ENCODE measurements at places on chromosomes 4 and X.

- no peak for DNase-seq
Measured at GRCh38 chrX:132101799-132102198, 26.0 kb downstream of the FRMD7 start.

GRCh38 chr4:122996350-122996749, 74.0 kb upstream of the NUDT6 start:
- no peak for DNase-seq

- no peak for DNase-seq
Measured at GRCh38 chr4:173088144-173088543, 80.5 kb upstream of the GALNT7 start.

DNA sequence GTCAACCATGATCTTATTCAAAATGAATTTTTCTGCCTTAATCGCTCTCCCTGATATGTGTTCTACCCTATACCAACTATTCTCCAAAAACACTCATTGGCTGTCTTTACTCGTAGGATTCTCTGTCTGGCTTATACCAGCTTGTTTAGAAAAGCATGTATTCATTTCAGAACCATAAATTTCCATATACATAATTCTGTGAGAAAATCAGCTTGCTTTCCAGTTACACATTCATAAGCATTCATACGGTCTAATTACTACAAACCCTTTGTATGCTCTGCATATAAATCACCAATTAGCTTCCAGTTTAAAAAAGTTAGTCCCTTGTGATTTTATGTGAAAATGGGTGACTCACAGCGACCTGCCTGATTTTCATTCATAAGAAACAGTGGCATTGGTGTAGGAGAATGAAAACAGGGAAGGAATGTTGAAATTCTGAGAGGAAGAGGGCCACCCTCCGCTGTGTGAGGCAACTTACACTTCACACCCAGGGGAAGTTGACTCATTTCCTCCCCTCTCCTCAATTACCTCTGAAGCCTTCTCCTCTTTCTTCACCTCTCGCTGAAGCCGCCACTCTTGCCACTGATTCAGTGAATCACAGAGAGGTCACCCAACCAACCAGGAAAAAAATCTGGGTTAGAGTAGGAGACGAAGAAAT, 63.3 kb downstream of the MEPE start:
- peak; percentile 36 for DNase-seq

GRCh38 chrX:73839152-73839551, 276.2 kb downstream of the CHIC1 start:
- no peak for DNase-seq

GRCh38 chr4:37747772-37748330, 61.7 kb upstream of the RELL1 start:
- no peak for DNase-seq

- DNase-seq = no peak
Measured at GRCh38 chr4:16113741-16114140, 29.9 kb upstream of the PROM1 start.

- DNase-seq = no peak
Measured at GRCh38 chr4:55547918-55548317, 1.2 kb upstream of the CLOCK start.

- DNase-seq = no peak
Measured at GRCh38 chr4:99215521-99215920, 3.5 kb downstream of the ADH6 start.

- DNase-seq = no peak
Measured at GRCh38 chr4:119489305-119489704, 139.3 kb downstream of the PDE5A start.
